ENCODE measurements at places on chromosomes 4 and X.

DNA sequence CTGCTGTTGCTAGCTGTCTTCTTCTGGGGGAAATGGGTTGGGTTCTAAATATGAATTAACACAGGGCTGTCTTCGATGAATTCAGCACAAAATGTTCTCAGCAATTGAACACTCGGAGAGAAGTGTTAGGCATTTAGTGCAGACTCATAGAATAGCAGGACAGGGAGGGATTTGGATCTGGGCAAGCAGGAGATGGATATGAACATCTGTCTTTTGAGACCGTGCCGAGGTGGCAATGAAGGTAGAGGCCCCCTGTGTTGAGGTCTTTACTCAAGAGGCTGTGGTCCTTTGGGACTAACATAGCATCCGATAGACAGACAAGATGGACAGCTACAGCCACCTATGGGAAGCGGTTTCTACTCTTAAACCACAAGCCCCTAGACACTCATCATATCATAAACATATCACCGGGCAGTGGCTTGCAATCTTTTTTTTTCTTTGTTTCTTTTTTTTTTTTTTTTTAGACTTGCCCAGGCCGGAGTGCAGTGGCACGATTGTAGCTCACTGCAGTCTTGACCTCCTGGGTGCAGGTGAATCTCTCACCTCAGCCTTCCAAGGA is 6.7 kb downstream of the CD99 start:
- no peak for DNase-seq

DNA sequence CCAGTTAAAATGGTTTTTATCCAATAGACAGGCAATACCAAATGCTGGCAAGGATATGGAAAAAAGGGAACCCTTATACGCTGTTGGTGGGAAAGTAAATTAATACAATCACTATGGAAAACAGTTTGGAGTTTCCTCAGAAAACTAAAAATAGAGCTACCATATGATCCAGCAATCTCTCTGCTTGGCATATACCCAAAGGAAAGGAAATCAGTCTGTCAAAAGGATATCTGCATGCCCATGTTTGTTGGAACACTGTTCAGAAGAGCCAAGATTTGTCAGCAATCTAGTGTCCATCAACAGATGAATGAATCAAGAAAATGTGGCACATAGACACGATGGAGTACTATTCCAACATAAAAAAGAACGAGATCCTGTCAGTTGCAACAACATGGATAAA is 91.0 kb upstream of the SH3RF1 start:
- no peak for DNase-seq

DNA sequence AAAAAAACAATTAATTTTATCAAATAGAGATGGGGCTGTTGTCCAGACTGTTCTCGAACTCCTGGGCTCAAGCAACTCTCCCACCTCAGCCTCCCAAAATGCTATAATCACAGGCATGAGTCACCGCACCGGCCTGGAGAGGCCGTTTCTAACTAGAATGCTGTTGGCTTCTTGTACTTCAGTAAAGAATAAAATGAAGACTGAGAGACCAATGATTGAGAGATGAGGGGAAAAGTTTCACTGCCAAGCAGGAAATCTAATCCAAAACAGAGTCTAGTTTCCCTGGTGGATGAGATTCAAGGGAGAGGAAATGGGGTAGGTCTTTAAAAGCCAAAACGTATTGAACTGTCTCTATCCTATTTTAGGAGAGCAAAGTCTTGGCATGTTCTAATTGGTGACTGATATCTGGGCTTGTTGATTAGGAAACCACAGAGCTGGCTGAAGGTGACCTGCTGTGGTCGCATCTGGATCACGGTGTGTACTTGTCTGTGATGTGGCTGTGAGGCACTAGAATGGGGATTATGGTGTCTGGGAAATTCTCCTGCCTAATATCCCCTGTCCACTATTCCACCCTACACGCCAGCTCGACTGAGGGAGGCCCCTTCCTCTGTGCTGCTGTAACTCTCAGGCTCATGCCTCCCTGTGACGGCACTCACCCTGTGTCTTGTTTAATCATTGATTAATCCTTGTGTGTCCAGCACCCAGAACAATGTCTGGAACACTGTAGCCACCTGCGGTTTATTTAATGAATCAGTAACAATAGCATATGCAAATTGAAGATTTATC is 15.0 kb upstream of the TRIM2 start:
- no peak for DNase-seq

- DNase-seq = no peak
These were observed 77.2 kb downstream of the CRMP1 start for GRCh38 chr4:5815641-5816040.

GRCh38 chr4:2451036-2451520 is 17.8 kb upstream of the RNF4 start:
- no peak for DNase-seq

DNA sequence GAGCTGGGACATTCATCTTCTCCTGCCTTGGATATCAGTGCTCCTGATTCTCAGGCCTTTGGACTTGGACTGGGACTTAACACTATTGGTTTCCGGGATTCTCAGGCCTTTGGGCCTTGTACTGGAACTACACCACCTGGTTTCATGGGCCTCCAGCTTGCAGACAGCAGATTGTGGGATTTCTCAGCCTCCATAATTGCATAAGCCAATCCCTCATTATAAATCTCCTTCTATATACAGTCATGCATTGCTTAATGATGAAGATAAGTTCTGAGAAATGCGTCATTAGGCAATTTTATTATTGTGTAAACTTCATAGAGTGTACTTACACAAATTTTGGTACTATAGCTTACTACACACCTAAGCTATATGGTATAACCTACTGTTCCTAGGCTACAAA is 8.9 kb upstream of the CCNG2 start:
- no peak for DNase-seq

GRCh38 chr4:17595471-17596005 is 18.5 kb downstream of the LAP3 start:
- no peak for DNase-seq

DNA sequence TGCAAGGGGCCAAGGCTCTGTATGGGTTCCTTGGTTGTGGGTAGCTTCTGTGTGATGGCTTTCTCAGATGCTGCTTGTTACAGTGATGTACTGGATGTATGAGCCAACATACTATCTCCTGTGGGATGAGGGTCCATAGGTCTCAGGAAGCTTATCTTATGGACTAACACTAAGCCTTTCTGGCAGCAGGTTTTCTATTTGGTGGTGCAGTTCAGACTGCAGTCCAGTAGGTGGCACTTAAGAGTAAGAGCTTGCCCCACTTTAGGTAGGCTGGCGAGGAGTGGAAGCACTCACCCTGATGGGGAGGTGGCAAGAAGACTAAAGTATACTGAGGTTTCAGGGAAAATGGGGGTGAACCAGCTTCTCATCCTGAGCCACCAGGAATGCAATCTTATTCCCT is 306.7 kb upstream of the MAOA start:
- DNase-seq = peak; percentile 23

DNA sequence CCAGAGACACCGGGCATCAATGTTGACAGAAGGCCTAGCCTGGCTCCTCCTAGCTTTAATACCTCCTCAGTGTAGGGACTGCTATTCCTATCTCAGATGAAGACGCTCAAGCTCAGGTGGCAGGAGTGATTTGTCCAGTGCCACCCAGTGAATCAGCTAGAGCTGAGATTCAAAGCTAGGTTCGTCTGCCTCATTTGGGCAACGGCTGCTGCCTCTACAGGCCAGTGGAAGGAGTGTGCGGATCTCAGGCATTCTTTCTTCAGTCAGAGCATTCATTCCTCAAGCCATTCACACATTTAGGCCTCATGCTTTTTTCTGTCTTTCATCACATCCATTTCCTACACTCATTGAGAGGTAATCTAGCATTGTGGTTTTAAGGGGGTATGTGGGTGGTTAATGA is 7.3 kb downstream of the TSR2 start:
- DNase-seq = no peak

DNA sequence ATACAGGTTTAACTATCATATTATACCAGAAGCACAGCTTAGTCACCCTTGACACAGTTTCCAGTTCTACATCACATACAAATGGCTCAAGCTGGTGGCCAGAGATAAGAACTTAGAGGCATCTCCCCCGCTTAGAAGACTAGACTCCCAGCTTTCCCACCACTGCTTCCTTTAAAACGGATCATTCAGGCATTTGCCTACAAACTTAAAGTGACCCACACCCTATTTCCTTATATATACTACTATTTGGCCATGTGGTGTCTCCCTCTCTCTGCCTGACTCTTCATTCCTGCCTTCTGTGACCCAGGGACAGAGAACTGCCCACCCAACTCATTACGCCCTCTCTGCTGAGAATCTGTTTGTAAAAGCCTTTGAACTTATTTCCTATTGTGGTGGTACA is 781.2 kb upstream of the DIAPH2 start:
- peak; percentile 5 for DNase-seq

DNA sequence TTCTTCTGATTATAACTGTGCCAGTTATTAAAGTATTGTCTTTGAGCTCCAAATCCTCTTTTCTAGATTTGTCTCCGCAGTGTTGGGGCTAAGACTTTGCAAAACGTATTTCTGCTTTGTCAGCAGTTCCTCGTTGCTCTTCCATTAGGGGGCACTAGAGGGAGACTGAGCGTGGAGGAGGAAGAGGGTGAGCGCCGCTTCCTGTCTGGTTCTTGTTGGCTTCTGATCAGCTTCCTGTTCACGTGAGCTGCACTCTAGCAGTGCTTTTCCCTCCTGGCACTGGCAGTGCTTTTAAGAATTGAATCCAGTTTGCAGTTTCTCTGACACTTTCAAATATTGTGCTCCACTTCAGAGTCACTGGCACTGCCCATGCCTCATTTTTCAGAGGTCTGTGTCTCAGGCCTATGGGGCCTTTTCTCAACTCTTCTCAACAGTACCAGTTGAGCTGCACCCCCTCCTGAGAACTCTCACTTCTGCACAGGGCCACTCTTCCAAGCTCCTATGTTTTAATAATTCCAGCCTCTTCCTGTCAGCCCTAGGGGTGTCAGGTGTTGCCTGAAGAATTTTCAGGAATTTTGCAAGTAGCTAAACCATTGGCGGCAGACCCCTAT is 54.4 kb upstream of the LCORL start:
- peak; percentile 35 for DNase-seq

GRCh38 chr4:6322761-6323566 is 53.3 kb downstream of the WFS1 start:
- no peak for DNase-seq
